Activated naive CD8-positive, alpha-beta T cell treated with anti-CD3 and anti-CD28 coated beads for 36 hours (primary cell): ENCODE measurements at places on chromosomes 6 and 20.

- no peak overlapping the region for H3K27ac ChIP-seq
- H3K4me3 ChIP-seq, result no peak overlapping the region
- no peaks in the 10 kb centered on the region for H3K4me1 ChIP-seq
- DNase-seq, result no peak
- no peaks in the 10 kb centered on the region for H3K27me3 ChIP-seq
- H3K36me3 ChIP-seq, result peaks cover 21% of the 10 kb centered on the region
Measured at GRCh38 chr20:13418263-13419229, 197.5 kb downstream of the ISM1 start.

- no peak overlapping the region for H3K4me3 ChIP-seq
- H3K4me1 ChIP-seq, result no peaks in the 10 kb centered on the region
- no peak overlapping the region for H3K27ac ChIP-seq
- peaks cover 1% of the 10 kb centered on the region for H3K27me3 ChIP-seq
Measured at GRCh38 chr20:56616716-56617115, 12.4 kb upstream of the TFAP2C start.

DNA sequence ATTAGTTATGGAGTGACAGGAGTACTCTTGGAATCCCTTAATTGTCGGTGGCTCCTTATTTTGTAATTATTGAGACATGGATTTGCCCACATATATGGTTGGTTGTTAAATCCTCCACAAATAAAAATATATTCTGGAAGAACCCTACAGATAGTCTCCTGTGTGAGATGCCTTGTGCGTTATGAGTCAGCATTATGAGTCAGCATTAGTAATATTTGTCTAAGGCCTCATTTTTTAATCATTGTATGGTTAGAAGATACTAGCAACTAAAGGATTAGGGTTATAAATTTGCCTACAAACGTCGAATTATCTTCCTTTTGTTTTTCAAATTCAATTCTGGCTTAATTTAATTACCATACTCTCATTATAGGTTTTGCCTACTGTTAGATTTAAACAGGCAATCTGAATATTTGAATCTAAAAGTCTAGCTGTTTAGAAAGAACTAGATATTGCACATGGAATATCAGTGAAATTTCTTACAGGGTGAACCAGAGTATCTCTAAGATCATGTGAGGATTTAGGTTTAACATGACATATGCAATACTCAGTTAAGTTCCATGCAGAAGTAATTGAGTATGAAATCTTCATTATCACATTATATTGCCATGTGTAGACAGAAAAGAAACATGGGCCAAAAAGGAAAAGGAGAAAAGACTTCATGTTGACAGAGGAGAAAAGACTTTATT lies 5.9 kb downstream of the C6orf58 start:
- H3K4me1 ChIP-seq, result peaks cover 8% of the 10 kb centered on the region
- no peak overlapping the region for H3K4me3 ChIP-seq
- no peaks in the 10 kb centered on the region for H3K36me3 ChIP-seq
- no peak overlapping the region for H3K27ac ChIP-seq
- DNase-seq, result no peak

- peaks cover 4% of the 10 kb centered on the region for H3K27me3 ChIP-seq
- no peak overlapping the region for H3K27ac ChIP-seq
Measured at GRCh38 chr6:7431674-7432390, 42.2 kb downstream of the RIOK1 start.

- H3K4me1 ChIP-seq, result no peaks in the 10 kb centered on the region
- H3K4me3 ChIP-seq, result no peak overlapping the region
- no peak for DNase-seq
- H3K27me3 ChIP-seq, result peaks cover 27% of the 10 kb centered on the region
- H3K36me3 ChIP-seq, result no peaks in the 10 kb centered on the region
Measured at GRCh38 chr6:62288562-62288961, 2.5 kb upstream of the KHDRBS2 start.

DNA sequence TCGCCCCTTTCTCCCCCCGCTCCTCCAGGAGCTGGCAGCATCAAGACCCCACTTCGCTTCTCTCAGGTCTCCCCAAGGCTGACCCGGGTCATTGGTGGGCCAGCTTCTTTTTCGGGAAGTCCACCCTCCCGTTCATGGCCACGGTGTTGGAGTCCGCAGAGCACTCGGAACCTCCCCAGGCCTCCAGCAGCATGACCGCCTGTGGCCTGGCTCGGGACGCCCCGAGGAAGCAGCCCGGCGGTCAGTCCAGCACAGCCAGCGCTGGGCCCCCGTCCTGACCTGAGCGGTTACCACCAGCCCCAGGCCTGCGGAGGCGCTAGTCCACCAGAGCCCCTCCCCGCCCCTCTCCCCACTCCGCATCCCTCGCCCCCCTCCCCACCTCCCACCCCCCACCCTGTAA lies 1.0 kb downstream of the PPDPF start:
- H3K27me3 ChIP-seq, result no peaks in the 10 kb centered on the region
- H3K4me3 ChIP-seq, result peak overlapping the region; percentile 83
- DNase-seq, result no peak
- peak overlapping the region; percentile 56 for H3K27ac ChIP-seq
- peaks cover 26% of the 10 kb centered on the region for H3K36me3 ChIP-seq

DNA sequence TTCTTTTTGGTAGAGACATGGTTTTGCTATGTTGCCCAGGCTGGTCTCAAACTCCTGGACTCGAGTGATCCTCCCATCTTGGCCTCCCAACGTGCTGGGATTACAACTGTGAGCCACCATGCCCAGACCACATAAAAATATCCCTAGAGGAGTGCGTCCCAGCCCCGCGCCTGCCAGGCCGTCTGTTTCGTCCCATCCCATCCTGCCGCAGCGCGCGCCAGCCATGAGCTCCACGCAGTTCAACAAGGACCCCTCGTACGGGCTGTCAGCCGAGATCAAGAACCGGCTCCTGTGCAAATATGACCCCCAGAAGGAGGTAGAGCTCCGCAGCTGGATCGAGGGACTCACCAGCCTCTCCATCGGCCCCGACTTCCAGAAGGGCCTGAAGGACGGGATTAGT lies 16.6 kb upstream of the AMD1 start:
- H3K27ac ChIP-seq, result no peak overlapping the region
- no peaks in the 10 kb centered on the region for H3K36me3 ChIP-seq
- H3K4me3 ChIP-seq, result no peak overlapping the region
- H3K27me3 ChIP-seq, result no peaks in the 10 kb centered on the region
- no peak for DNase-seq

- no peaks in the 10 kb centered on the region for H3K36me3 ChIP-seq
- no peak overlapping the region for H3K27ac ChIP-seq
- peaks cover 17% of the 10 kb centered on the region for H3K4me1 ChIP-seq
- H3K27me3 ChIP-seq, result no peaks in the 10 kb centered on the region
- no peak overlapping the region for H3K4me3 ChIP-seq
- DNase-seq, result no peak
Measured at GRCh38 chr6:149054559-149055194, 262.8 kb upstream of the TAB2 start.

DNA sequence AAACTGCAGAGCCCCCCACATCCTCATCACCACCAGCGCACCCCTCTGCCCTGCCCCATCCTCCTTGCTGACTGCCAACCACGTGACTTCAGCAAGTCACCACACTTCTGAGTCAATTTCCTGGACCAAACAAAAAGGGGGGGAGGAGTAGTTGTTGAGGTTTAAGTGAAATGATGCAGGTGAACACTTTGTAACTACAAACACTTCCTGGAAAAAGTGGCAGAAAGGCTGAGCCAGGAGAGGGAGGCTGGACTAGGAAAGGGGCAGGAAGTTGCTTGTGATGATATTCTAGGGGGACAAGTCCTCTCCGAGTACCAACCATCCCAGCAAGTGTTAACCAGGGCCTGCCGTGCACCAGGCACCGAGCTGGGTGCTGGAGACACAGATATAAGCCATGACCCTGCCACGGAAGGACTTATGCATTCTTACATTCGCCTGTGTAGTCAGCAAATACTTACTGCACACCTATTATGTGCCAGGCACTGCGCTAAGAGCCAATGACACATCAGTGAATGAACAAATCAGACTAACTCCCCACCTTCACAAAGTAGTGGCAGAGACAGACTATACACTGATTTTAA lies 67.3 kb downstream of the PREX1 start:
- no peaks in the 10 kb centered on the region for H3K27me3 ChIP-seq
- H3K27ac ChIP-seq, result peak overlapping the region; percentile 97
- H3K36me3 ChIP-seq, result peaks cover 68% of the 10 kb centered on the region
- peak overlapping the region; percentile 69 for H3K4me3 ChIP-seq

DNA sequence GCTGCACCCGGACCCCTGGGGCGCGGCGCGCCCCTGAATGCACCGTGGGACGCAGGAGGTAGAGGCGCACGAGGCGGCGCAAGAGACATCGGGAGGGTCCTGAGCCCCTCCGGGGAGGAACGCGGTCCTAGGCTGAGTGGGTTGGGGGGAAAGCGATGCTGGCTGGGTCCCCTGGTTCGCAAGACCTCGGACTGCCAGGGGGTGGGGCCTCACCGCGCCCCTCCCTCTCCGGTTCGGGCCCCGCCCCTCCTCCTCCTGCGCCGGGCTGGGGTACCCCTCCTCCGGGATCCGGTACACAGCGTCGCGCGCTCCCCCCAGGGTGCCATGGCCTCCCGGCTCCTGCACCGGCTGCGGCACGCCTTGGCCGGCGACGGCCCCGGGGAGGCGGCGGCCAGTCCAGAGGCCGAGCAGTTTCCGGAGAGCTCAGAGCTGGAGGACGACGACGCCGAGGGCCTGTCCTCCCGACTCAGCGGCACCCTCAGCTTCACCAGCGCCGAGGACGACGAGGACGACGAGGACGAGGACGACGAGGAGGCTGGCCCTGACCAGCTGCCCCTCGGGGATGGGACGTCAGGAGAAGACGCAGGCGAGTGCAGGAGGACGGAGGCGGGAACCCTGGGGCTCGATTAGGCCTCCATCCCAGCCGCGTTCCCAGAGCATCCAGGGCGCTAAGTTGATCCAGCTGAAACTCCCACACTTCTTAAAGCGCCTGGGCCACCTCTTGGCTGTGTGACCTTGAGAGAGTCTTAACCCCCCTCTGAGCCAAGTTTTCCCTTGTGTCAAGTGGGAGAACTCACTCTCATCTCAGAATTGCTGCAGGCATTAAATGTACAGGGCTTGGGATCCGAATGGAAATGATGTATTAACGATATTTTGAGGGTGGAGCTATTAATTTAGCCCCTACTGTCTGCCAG lies 541 bp downstream of the SNX21 start:
- no peaks in the 10 kb centered on the region for H3K36me3 ChIP-seq
- H3K27ac ChIP-seq, result no peak overlapping the region
- peak; percentile 53 for DNase-seq
- H3K27me3 ChIP-seq, result peaks cover 3% of the 10 kb centered on the region
- H3K4me1 ChIP-seq, result peaks cover 8% of the 10 kb centered on the region
- peak overlapping the region; percentile 29 for H3K4me3 ChIP-seq

DNA sequence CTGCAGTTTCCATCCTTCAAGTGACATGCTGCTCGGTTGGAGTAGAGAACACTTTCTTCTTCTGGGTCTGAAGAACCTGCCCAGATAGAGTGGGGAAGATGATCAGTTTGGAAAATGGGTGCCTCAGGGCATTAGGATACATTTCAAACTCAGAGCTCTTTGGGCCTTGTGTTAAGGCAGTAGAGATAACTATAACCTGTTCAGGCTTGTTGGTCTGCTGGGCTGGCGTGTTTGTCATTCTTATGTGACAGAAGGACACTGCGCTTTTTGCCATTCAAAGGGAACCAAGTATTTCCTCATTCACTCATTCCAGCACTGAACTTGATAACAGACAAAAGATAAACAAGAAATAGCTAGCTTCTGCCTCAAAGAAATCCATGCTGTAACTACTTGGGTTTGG lies 3.8 kb downstream of the TOMM34 start:
- H3K36me3 ChIP-seq, result peaks cover 65% of the 10 kb centered on the region
- peaks cover 49% of the 10 kb centered on the region for H3K4me1 ChIP-seq
- no peaks in the 10 kb centered on the region for H3K27me3 ChIP-seq
- DNase-seq, result no peak

DNA sequence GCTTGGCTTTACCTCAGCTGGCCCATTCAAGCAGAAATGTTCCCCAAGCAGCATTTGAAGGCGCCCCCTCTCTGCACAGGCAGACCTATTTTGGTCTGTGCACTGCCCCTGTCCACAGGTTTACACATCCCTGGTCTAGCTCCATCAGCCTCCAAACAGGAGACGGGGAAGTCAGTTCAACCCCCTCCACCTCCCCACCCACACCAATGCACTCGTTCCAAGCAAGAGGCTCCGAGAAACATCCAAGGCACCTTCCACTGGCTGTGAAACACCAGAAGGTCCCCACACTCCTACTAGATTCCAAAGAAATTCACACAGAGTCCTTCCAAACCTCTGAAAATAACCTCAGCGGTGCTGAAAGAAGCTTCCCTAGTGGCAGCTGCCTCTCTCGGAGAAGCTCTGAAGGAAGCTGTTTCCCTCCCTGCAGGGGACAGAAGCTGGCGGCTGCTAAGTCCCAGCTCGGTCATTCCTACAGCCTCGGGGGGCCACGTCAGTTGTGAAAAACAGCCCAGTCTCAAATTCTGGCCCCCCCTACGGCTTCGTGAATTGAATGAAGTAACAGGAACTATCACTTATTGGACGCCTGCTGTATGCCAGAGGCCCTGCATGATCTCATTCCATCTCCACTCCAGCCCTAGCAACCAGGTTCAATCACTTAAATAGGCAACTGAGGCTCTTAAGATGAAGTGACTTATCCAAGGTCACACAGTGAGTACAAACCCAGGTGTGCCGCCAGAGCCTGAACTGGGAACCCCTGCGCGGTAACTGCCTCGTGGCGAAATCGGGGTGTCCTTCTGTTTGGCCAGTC lies 815 bp downstream of the SPATA2 start:
- peak overlapping the region; percentile 91 for H3K4me3 ChIP-seq
- no peaks in the 10 kb centered on the region for H3K27me3 ChIP-seq
- peaks cover 1% of the 10 kb centered on the region for H3K36me3 ChIP-seq
- peak; percentile 12 for DNase-seq
- peaks cover 28% of the 10 kb centered on the region for H3K4me1 ChIP-seq
- H3K27ac ChIP-seq, result peak overlapping the region; percentile 100

GRCh38 chr6:142048593-142048980 lies 84.1 kb upstream of the GJE1 start:
- H3K36me3 ChIP-seq, result no peaks in the 10 kb centered on the region
- DNase-seq, result no peak
- no peak overlapping the region for H3K27ac ChIP-seq

DNA sequence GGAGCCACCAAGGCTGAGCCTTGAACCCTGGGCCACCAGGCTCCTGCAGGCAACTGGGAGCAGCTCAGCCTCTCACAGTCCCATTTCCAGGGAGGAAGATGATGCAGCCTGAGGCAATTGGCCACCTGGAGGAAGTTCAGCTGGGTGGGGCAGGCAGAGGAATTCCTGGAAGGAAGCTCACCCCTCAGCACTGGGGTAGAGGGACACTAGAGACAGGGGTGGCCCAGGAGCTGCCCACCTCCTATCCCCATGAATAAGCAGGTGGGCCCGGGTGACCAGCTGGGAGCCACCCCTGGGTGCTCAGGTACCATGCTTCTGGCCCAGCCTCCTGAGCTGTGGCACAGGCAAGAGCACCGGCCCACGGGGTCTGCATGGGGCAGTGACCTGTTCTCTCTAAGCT lies 3.6 kb upstream of the HSPA12B start:
- DNase-seq, result no peak
- no peaks in the 10 kb centered on the region for H3K36me3 ChIP-seq
- H3K4me1 ChIP-seq, result no peaks in the 10 kb centered on the region
- no peak overlapping the region for H3K4me3 ChIP-seq
